ENCODE measurements at places on chromosomes 7 and 10. TPM values are rescaled to one million over a fixed set of nuclear protein-coding genes. Genes with fewer than 3 reads are reported as not detected.

Gene FGFBP3
- total RNA-seq, result 0.68 TPM

Gene BTBD16
- 0.37 TPM for total RNA-seq

Gene FOXI2
- total RNA-seq, result not detected

Gene TMEM176B
- 2.3 TPM for total RNA-seq

Gene PRKG1
- 0.68 TPM for total RNA-seq

Gene FAM221A
- total RNA-seq, result 2.4 TPM

Gene CYP3A4
- not detected for total RNA-seq

Gene TMEM236
- total RNA-seq, result 0.20 TPM

Gene ACSM6
- total RNA-seq, result not detected

Gene FAM237B
- not detected for total RNA-seq

Gene EN2
- total RNA-seq, result not detected

Gene GAD2
- total RNA-seq, result not detected

Gene ICA1
- 33.8 TPM for total RNA-seq

Gene CLCN1
- not detected for total RNA-seq

Gene PAPSS2
- 71.8 TPM for total RNA-seq

Gene GPC2
- 4.5 TPM for total RNA-seq

Gene ENTPD1
- not detected for total RNA-seq

Gene TSPAN13
- total RNA-seq, result 26.5 TPM

Gene IGFBP1
- total RNA-seq, result 0.92 TPM

Gene CLDN15
- total RNA-seq, result 16.0 TPM

Gene FAM13C
- total RNA-seq, result not detected

Gene MLXIPL
- total RNA-seq, result 24.9 TPM

Gene CTBP2
- total RNA-seq, result 60.5 TPM

Gene CALHM2
- total RNA-seq, result 54.1 TPM
